ENCODE measurements at places on chromosomes 6 and 20.

DNA sequence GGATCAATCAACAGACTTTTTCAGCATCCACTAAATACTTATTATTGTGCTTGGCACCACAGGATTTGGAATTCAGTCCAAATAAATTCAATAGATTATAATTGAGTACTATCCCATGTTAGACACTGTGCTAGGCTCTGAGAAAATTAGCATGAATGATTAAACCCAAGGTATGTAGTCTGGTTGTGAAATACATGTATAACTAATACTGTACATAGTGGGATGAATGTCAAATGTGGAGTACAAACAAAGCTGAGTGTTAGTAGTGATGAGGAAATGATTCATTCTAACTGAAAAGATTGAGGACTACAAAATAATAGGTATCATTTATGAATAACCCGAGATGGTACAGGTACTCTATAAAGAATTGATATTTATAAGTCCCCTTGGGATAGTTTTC, 111.9 kb upstream of the FLRT3 start:
- no peak for DNase-seq

DNA sequence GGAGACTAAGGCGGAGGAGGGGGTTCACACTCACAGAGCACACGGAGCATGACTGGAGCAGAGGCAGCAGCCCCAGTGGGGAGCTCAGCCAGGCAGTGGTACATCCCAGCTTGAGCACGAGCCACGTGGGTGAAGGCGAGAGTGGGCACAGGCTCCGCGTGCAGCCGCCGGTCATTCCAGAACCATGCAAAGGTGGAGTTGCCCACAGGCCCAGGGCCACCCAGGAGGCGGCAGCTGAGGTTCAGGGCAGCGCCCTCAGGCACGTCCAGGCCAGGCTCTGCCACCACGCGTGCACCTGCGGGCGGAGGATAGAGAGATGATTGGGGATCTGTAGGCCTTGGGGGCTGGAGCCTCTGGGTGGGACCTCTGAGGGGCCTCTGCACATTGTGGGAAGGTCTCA, 9.5 kb upstream of the ADAM33 start:
- no peak for DNase-seq

DNA sequence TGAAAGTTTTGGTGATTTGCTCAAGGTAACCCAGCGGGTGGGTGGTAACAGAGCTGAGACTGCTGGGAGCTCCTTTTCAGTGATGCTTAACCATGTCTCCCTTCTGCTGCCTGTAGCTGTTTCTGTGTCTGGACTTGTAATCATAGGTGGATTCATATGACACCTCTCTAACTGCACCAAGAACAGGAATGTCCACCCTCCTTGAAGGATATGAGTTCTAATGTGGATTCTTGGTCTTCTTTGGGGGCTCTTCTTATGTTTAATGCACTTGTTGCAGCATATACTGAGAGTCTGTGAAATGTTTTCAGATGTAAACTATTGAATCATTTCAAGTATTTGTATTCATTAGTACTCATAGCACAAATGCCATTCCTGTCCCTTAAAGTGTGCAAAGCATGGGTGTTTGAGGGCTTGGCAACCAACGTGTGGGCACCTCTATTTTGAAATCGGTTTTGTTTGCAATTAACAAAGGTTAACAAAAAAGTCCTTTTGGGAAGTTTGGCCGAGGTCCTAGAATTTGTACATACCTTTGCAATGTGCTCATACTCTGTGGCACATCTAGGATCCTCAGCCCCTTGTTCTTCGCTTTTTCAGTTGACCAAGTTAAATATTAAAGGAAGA, 138.0 kb downstream of the SOX4 start:
- DNase-seq = no peak

- no peak for DNase-seq
Observed at GRCh38 chr6:149924206-149924932, 1.4 kb upstream of the RAET1G start.

DNA sequence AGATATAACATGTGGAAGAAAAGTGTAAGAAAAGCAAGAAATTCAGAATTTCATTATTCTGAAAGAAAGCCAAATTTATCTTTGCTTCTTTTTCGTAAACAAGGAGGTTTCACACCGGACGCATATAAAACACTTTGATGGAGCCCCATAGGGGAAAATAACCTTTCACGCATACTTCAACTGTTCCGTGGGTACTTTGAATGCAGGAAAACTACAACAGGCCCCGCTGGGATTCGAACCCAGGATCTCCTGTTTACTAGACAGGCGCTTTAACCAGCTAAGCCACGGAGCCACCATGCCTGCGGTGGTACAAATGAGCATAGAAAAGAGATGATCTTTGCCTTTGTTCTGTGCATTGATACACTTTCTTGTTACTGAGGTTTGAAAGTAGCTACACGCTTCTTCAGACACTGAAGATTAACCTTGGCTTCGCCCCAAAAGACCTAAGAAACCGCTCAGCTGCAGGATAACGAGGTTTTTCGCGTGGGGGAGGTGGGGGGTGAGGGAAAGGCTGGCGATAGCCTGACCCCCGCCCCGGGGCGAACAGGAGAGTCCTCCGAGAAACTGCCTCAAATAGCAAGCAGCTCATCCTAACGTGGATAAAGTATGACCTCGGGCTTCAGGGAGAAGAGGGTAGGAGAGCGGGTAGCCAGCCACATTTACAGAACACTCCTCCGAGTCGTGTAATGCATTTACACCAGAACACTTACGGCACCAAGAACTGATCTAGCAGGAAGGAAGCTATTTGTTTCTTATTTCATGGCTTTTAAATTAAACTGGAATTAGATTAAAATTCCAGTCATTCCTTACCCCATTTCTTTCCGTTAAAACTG, 5.3 kb upstream of the HMGN4 start:
- peak; percentile 98 for DNase-seq

DNA sequence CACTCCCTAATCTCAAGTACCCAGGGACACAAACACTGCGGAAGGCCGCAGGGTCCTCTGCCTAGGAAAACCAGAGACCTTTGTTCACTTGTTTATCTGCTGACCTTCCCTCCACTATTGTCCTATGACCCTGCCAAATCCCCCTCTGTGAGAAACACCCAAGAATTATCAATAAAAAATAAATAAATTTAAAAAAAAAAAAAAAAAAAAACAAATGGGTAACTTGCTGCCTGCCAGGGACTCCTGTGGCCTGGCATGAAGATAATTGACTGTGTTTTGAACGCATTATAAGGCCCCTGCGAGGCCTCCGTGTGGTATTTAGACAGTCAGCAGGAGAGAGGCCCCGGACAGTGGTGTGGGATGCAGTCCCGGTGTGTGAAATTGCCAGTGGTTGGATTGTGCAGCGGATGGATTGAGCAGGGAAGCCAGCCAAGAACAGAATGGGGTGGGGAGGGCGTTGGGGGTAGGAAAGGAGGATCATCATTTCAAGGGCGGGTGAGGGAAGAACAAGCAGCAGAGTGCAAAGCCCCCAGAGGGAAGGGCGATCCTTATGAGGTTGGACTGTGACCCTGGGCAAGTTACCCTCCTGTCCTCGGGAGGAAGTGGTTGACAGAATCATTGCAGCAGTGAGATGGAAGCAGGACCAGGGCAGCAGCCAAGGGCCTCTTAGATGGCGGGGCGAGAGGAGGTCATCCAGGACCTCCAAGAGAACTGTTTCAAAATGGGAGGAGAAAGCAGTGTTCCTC, 43.3 kb downstream of the PPARD start:
- peak; percentile 18 for DNase-seq

GRCh38 chr6:95866732-95867131, 149.0 kb upstream of the FUT9 start:
- DNase-seq = no peak

- DNase-seq = no peak
Observed at GRCh38 chr20:49680484-49680883, 33.2 kb downstream of the B4GALT5 start.

DNA sequence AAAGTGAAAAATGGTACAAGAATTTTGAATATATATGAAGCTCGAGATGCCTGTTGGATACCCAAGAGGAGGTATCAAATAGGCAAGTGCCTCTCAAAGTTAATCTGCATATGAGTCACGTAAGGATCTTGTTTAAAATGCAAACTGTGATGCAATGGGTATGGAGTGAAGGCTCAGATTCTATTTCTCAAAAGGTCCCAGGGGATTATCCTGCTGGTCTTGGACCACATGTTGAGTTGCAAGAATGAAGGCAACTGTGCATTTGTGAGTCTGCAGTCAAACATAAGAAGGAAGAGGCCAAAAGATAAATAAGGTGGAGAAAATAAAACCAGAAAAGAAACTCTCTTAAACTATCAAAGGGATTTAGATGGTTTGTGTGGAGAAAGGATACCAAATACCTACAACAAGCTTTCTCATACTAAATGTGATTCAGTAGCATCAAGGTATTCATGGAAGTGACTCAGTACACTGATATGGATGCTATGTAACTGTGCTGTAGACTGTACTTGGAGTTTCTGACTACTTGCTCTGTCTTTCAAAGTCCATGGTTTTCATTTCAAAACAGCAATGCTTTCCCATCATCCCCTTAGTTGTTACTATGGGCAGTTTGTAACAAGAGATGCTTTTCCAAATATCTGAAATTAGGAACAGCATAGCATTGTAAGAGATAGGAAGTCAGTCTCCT, 106.3 kb downstream of the GFRAL start:
- no peak for DNase-seq

GRCh38 chr6:43668151-43669028, 19.2 kb downstream of the MRPS18A start:
- no peak for DNase-seq

- DNase-seq = no peak
Observed at GRCh38 chr20:32585011-32585585, at the start of gene NOL4L. NOL4L (minus strand) TSS chr20:32585333; CDS start chr20:32584890, 443 bp downstream.

DNA sequence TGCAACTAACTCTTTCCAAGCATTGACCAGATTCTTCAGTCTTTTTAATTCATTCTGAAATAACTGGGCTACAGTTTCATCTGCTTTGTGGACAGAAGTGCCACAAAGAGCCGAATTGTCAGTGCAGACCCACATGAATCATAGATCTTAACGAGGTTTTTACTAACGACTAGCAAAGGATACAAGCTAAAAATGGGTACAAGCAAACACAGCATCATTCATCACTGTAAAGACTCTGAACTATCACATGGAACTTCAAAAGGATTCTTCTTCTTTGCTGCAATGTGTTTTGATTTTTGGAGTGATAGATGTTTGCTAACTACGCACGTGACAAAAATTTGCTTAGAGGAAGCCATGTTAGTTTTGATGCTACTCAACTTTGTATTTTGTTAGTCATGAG, 227.1 kb downstream of the ESR1 start:
- DNase-seq = no peak

DNA sequence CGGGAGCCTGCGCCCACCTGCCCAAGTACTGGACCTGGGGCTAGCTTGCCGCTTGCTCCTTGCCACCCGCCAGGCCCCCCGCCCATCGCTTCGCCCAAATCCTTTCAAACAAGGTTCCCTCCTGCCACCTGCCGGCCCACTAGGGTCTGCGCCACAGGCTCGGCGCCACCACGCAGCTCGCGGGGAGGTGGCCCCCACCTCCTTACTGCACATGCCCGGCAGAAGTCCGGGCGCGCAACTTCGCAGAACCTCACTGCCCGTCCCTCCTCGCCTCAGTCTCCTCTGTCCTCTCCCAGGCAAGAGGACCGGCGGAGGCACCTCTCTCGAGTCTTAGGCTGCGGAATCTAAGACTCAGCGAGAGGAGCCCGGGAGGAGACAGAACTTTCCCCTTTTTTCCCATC, 11.2 kb downstream of the GNAS-AS1 start:
- DNase-seq = no peak

GRCh38 chr20:55160037-55160436, 684.6 kb downstream of the DOK5 start:
- no peak for DNase-seq

DNA sequence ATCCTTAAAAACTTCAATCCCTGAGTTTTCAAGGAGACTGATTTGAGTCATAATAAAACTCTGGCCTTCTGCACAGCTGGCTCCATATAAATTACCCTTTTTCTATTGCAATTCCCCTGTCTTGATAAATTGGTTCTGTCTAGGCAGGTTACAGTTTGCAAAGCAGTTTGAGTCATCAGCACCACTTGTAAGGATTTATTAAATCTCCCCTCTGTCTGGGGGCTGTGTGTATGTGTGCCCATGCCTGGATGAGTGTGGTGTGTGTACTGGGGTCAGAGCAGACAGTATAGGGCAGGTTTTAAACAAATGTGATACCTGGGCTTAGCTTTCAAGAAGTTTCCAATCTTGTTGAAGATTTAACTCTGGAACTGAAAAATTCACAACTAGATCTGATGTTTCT, 228.6 kb downstream of the FNDC1 start:
- DNase-seq = no peak

- no peak for DNase-seq
Observed at GRCh38 chr6:43978473-43979346, 148.5 kb downstream of the MRPL14 start.

- DNase-seq = no peak
Observed at GRCh38 chr6:31588871-31589650, 3.0 kb downstream of the LST1 start.

GRCh38 chr6:39760226-39760952, 31.8 kb upstream of the DAAM2 start:
- DNase-seq = no peak

DNA sequence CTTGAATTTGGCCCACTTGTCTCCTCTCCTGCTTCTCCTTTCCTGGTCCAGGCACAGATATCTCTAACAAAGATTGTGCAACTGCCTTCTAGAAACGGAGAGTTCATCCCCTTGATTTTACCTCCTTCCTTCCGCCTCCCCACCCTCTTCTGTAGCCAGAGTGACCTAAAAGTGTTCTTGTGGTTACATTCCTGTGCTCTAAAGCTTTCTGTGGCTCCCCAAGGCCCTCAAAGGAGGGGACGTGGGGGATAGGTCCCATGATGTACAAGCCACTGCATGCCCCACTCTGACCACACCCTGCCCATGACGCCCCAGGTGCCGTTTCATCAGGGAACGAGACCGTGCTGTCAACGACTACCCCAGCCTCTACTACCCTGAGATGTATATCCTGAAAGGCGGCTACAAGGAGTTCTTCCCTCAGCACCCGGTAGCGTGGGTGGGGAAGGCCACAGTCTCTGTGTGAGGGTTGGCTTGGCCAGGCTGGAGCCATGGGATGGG, 8.2 kb downstream of the CDC25B start:
- no peak for DNase-seq

GRCh38 chr20:9066191-9066590, 2.7 kb upstream of the PLCB4 start:
- no peak for DNase-seq

- no peak for DNase-seq
Observed at GRCh38 chr6:140178935-140179334, 804.5 kb upstream of the CITED2 start.

DNA sequence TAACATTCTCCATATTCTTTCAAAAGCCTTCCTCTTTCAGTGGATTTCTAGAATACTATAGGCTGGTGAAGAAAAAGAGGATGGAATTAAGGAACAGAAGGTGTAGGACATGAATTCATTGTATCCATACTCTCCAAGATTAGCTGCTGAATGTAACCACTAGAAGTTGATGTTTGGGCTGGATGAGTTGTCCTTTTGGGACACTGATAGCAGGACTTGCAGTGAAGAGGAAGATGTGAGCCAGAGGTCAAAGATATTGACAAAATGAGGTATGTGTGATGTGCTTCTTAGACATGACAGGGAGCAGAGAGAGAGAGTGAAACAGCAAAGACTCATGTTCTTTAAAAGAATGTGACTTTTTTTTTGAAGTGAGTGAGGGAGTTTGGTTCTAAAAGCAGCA, 134.3 kb upstream of the MAN1A1 start:
- DNase-seq = no peak

GRCh38 chr20:52056203-52057062, 135.1 kb downstream of the ZFP64 start:
- DNase-seq = no peak

- no peak for DNase-seq
Observed at GRCh38 chr20:42267793-42268384, 649.7 kb upstream of the CHD6 start.
